ENCODE measurements at places on chromosomes 3 and 15. TPM values are rescaled to one million over a fixed set of nuclear protein-coding genes. Genes with fewer than 3 reads are reported as not detected.

WDR73 gene
- 42.7 TPM for total RNA-seq

C3orf49 gene
- total RNA-seq, result not detected

CA12 gene
- total RNA-seq, result 5.0 TPM

KIF7 gene
- 3.2 TPM for total RNA-seq

C3orf22 gene
- total RNA-seq, result not detected

SCAANT1 gene
- total RNA-seq, result not detected

CALML4 gene
- total RNA-seq, result 4.2 TPM

PSTPIP1 gene
- not detected for total RNA-seq

CYP1A1 gene
- 0.92 TPM for total RNA-seq

CATSPER2 gene
- total RNA-seq, result 2.3 TPM

LCTL gene
- total RNA-seq, result not detected

SEC22A gene
- total RNA-seq, result 45.1 TPM

GRCh38 chr3:11037976-11038375 is 45.4 kb downstream of the SLC6A1 start:
- no peak for DNase-seq

DNA sequence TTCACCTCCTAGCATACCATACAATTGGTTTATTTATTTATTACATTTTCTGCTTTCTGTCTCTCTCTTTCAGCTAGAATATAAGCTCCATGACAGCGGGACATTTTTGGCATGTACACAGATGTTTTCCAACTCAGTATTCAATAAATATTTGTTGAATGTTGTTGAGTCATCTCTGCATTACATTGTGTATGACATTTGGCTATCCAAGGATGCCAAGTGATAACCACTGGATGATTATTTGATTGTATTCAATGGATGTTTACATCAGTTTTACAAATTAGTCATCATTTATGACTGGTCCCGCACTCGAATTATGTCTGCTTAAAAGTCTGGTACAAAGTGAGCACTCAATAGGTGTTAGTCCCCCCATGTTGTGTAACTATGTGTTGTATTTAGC is 49.5 kb upstream of the STXBP5L start:
- DNase-seq, result no peak

DNA sequence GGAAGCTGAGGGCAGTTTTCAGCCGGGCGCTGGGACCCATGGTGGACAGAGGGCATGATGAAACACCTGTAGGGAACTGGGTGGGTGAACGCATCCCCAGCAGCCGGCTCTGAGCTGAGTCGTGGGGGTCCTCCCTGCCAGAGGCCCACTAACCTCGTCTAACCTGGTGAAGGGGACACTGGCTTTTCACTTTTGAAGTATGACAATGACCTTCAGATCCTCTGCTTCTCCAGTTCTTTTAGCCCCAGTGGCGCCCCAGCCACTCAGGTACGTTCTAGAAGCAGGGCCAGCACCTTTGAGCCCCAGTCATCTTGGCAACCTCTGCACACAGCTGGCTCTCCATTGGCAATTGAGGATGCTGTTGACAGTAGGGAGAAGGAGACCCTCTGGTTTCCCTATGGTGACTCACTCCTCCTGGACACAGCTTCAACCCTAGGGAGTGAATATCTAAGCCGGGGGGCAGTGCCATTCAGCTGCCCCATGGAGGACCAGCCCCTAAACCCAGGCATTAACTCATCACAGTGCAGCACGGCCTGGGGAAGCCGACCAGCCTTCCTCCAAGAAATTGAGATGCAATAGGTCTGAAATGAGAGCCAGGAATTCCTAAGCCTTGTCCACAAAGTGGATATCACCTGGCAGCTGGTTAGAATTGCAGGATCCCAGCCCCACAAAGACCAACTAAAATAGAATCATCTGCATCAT is 46.1 kb downstream of the CMTM6 start:
- no peak for DNase-seq

- no peak for DNase-seq
Measured at GRCh38 chr15:63719281-63719680, 114.5 kb downstream of the HERC1 start.

DNA sequence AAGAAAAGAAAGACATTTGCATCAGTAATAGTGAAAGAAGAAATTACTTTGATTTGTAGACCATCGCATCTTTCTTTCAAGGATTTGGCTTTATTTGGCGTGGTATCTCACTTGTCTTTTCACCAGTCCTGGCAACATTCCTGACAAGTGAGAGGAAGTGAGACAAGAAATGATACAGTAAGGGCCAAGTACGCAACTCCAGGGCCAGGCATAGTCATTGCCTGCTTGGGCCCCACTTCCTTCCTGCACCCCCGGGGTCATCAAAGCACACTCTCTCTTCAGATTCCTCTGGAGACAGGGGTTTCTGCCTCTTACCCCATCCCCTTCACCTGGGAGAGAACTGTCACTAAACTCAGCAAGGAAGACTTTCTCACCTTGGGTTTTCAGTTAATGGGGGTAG is 55.1 kb downstream of the CD47 start:
- DNase-seq, result peak; percentile 11

DNA sequence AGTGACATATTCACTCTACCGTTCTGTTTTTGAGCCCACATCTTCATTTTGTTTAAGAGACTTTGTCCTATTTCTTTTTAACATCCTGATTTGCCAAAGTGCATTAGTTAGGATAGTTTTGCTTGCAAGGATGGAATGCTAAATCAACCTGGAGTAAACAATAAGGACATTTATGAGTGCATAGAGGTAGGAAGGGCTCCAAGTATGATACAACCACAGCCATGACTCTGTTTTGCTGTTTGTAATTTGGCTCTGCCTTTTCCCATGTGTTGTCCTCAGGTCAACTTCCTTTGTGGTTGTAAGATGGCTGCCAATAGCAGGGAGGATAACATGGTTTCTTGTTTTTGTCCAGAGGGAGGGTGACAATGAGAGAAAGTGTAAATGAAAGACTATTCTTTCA is 66.4 kb upstream of the GOLIM4 start:
- no peak for DNase-seq

GRCh38 chr3:53422954-53423698 is 71.3 kb upstream of the CACNA1D start:
- no peak for DNase-seq

- peak; percentile 75 for DNase-seq
Measured at GRCh38 chr3:71130471-71131374, 452.8 kb downstream of the FOXP1 start.

- DNase-seq, result no peak
Measured at GRCh38 chr3:176193032-176193730, 1004.1 kb downstream of the TBL1XR1 start.

GRCh38 chr3:58009026-58009748 is 965 bp downstream of the FLNB start:
- DNase-seq, result no peak

- DNase-seq, result no peak
Measured at GRCh38 chr3:13323822-13324221, 96.3 kb downstream of the NUP210 start.

- DNase-seq, result no peak
Measured at GRCh38 chr15:60782316-60782715, 303.4 kb upstream of the ICE2 start.

DNA sequence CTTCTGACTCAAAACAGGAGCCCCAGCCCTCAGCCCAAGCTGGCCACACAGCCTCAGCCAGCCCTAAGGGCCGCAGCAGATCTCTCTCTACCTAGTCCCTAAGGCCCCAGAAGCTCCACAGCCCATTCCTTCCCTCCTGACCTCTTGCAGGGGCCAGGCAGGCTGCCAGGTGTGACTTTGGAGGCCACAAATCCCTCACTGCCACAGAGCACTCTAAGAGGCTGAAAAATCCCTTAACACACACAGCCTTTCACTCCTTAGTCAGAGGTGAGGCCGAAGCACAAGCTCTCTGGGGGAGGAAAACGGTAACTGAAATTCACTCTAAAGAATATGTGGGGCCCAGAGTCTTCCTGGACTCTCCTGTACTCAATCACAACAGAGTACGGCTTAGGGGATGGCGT is 23.3 kb downstream of the LRRC2 start:
- DNase-seq, result peak; percentile 33

GRCh38 chr15:31494786-31495185 is 168.2 kb downstream of the KLF13 start:
- no peak for DNase-seq

GRCh38 chr15:48096813-48097212 is 24.0 kb upstream of the SLC24A5 start:
- peak; percentile 42 for DNase-seq

GRCh38 chr15:77097248-77097721 is 26.4 kb upstream of the TSPAN3 start:
- no peak for DNase-seq

- no peak for DNase-seq
Measured at GRCh38 chr3:30904996-30905395, 10.5 kb upstream of the GADL1 start.

DNA sequence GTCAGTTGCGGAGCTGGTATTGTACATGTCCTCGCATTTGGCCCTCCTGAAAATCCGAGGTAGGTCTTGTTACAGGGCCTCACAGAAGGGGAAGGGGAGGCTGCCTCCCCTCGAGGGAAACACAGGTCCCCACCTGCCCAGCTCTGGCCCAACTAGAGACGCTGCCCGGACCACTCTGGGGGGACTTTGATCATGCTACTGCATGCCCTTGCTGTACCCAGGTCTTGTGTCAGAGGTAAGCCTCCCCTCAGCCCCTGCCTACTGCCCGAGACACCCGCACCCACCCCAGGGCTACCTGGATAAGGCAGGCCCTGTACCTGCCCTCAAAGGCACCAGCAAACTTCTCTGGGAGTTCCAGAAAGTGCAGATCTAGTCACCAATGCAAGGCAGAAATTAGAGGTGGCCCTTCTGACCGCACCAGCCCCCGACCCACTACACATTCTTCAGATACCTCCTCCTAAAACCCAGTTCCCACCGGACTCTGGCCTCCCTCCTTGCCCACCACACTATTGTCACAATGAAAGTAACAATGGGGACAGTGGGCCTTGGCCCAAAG is 981 bp upstream of the SCAP start:
- no peak for DNase-seq

DNA sequence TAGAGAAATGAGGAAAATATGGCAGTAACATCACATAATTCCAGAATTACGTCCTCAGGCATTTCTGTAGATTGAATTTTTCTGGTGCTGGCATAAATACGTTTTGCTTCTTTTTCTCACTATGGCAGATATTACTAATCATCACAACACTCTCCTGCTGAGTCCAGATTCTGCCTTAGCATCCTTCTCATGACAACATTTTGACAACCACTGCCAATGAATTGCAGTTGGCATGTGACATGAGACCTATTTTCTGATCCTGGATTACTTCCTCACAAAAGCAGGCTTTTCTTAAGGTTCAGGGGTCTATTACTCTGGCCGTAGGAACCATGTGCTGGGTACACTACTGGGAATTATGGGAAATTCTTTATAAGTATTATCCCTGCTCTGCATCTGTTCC is 22.5 kb upstream of the ARL6 start:
- DNase-seq, result no peak

DNA sequence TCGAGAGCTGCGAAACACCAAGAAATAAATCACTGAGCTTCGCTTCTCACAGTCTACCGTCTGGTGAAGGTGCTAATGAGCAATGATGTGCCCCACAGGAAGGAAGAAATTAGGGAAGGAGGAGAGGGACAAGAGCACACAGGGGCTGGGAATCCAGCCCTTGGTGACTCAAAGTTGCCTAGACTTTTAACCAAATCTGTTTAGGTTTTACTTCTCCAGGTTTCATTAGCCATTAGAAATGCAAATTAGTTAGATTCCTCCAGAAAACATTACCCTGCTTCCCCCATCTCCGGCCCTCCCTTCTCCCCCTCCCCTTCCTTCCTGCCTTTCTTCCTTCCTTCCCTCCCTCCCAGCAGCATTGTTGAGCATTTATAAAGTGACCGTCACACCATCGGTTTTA is 59.3 kb upstream of the UBE2E1 start:
- DNase-seq, result no peak

Measured in Daoy (cell line).